ENCODE measurements at places on chromosomes 5 and 9.

GRCh38 chr9:8757881-8758280 lies 958.3 kb upstream of the DMAC1 start:
- no peak for DNase-seq

DNA sequence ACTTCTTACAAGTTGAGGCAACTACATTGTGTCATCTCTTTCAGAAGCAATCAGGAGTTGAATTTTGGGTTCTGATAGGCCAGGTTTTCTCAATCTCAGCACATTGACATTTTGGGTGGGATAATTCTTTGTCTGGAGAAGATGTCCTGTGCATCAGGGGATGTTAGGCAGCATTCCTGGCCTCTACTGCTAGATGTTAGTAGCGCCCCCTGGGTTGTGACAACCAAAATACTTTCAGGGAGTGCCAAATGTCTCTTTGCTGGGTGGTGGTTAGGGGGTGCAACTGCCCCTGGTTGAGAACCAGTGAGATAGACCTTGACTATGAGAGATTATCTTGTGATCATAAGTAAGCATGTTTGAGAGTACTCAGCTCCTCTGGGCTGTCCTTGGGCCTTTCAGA lies 164.3 kb upstream of the KLF9 start:
- no peak for DNase-seq

DNA sequence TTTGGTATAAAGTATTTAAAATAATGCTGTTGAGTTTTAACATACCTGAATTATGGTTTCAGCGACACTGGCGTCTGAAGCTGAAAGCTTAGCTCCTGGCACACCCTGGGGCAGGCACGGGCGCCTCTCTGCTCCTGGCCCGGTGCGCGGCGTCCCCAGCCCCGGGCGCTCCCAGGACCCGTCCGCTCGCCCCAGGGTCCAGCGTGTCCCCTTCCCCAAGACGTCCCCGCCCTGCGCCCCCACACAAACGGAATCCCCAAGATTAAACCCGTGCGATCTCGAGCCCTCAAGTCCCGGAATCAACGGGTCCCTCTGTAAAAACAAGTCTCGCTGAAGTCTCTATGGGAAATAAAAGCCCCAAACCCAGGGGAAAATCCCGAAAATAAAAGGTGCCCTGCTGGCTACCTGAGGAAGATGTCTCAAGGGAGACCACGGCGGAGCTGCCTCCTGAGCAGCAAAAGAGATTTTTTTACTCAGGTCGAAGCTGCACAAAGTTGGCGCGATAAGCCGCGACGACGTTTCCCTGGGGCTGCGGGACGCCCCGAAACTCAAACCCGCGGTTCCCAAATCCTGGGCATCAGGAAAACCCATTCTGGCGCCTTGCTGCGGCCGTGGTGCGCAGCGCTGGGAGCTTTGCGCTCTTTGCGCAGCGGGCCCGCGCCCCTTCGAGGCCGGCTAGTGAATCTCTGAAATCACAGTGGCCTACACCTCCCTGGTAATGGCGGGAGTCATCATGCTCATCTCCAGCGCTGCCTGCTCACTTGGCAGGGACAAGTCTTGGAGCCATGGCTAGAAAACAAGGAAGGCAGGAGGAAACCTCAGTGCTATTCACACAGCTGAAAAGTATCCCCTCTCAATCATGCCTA lies 6.3 kb upstream of the IFNA8 start:
- DNase-seq: no peak

GRCh38 chr9:132235125-132235524 lies 73.3 kb downstream of the NTNG2 start:
- no peak for DNase-seq

- DNase-seq: no peak
These were observed 183.9 kb upstream of the SH3GL2 start for GRCh38 chr9:17394881-17395510.

- DNase-seq: no peak
These were observed 202.8 kb downstream of the AUH start for GRCh38 chr9:91158946-91159345.

GRCh38 chr9:110214586-110215355 lies 6.8 kb upstream of the C9orf152 start:
- no peak for DNase-seq

DNA sequence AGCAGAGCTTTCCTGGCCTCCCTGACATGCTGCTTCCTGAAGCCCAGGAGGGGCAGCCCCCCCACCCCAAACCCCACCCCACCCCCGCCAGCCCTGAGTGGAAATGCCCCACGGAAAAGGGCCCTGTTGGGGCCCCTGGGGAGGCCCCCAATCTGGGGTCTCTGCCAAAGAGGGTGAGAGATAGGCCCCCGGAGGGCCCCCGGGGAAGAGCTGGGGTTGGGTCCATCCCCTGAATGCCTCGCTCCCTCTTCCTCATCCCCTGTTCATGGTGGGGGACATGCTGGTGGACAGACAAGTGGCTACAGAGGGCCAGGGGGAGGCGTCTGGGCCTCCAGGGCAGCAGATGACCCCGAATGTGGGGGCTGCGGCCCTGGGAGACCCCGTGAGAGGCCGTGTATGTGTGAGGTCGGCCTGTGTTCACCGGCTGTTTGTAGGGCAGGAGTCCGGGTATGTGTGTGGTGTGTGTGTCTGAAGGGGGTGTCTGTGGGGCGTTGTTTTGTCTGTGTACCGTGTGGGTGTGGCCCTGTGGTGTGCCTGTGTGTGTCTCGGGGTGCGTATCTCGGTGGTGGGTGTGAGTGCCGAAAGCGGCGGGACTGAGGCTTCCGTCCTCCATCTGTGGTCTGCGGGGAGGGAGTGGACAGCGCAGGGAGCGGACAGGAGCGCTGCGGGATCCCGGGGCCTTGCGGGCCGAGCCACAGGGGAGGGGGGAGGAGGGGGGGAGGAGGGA lies 11.3 kb downstream of the C9orf50 start:
- DNase-seq: no peak

- DNase-seq: no peak
These were observed 62.2 kb upstream of the SPIN1 start for GRCh38 chr9:88326015-88326414.

GRCh38 chr5:95995962-95996489 lies 34.4 kb upstream of the ELL2 start:
- no peak for DNase-seq

DNA sequence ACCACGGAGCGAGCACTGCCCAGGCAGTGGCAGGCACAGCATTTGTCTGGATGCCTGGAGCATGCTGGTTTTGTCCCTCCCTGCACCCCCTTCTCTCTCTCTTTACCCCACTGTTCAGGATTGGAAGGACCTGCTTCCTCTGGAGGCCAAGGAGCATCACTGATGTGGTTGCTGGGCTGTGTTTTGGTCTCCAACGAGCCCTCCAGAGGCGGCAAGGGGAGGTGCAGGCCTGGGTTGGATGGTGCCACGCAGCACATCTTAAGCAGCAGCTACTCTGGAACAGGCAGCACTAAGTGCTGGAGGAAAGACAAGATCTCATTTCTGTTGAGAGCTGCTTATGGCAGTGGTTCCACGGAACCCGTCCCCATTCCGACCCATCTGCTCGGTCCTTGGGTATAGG lies 139.6 kb downstream of the CMYA5 start:
- no peak for DNase-seq

DNA sequence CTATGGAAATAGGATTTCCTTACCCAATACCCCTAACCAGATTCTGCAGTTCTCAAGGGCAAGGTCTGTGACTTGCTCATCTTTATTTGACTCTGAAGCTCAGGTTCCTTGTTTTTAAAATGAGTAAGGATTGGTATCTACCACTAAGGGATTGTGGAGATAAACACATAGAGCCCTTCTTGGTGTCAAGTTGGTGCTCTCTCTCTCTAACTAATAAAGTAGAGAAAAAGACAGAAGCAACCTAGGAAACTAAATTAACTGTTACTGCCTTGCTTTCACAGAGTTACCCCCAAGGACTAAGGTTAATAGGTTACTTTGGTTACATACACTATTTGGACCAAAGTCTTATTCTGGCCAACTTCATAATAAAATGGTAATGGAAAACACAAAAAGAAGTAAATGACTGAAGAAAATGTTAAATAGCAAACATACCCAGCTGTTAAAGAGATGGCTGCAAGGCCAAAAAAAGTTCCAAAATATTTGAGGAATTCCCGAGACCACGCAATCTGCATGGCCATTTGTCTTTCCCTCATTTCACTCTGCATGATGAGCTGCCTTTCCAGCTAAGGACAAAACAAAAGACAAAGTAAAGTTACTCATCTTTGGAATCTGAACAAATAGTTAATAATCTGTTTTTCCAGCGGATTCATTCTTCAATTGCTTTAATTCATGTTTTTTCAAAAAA lies 21.8 kb upstream of the RLN1 start:
- no peak for DNase-seq

DNA sequence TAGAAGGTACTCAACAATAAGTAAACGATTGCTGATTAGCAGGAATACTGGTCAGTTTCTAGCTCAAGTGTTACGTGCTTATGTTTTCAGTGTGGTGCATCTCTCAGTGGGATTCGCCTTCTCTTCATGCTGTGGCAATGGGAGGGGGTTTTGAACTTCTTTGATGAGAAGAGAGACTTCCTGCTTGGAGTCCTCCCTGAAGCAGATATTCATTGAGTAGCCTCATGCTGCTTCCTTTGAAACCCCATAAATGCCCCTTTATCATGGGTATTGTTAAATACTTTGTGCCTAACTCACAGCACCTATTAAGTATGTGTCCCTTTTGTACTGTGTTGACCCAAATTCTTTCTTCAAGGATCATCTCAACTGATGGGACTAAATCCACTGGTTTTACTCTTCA lies 116.5 kb downstream of the DOCK8 start:
- no peak for DNase-seq

GRCh38 chr5:126998895-126999570 lies 31.3 kb downstream of the MARCHF3 start:
- no peak for DNase-seq

GRCh38 chr9:87667164-87667738 lies 58.7 kb upstream of the CTSL start:
- no peak for DNase-seq

DNA sequence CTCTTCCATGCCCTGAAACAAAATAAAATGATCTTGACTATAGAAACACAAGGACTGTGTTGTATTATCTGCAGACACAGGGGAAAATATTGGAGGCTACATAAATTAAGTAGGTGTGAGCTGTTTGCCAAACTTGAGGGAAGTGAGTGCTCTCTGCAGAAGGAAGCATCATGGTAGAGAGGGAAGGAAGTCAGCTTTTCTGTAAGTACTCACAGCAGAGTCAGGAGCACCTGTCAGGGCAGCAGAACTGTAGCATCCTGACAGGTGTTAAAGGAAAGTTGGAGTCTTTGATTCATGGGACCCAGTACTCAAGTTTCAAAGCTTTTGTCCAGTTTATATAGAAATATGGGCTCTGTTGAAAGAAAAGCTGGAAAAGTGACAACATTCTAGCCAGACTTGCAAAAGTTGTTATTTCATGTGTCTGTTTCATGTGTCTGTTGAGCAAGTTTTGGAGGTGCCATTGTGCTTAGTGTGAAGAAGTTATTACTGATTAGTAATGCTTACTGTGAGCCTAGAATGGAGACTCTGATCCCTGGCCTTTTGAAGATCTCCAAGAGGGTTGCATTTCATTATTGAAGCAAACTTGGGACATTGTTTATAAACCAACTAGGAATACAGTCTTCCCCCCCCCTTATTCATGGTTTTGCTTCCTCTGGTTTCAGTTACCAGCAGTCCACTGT lies 194.7 kb downstream of the SPATA31D1 start:
- no peak for DNase-seq

- no peak for DNase-seq
These were observed 28.3 kb upstream of the CER1 start for GRCh38 chr9:14750821-14751220.

- DNase-seq: no peak
These were observed 252.5 kb downstream of the TLE4 start for GRCh38 chr9:79824265-79824664.

GRCh38 chr5:97019435-97020117 lies 83.7 kb downstream of the LNPEP start:
- DNase-seq: no peak

GRCh38 chr5:62309107-62309506 lies 3.1 kb downstream of the KIF2A start:
- no peak for DNase-seq

- DNase-seq: no peak
These were observed 278.1 kb upstream of the DAB2 start for GRCh38 chr5:39702928-39703327.

DNA sequence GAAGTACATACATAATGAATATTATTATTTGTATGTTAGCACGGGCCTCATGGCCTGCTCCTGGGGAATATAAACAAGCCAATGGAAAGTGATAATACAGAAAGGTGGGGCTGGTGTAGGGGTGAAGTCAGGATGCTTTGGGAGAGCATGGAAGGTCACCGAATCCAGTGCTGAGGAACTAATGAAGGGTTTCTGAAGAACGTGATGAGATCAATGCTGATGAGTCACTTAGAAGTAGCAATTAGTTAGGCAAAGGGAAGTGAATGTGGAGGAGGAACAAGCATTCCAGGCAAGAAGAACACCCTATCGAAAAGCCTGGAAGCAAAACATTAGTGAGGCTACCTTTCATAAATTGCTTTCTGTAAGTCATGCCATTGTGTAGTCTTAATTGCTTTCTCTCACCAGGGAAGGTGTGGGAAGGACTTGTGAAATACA lies 2.1 kb downstream of the ANXA1 start:
- no peak for DNase-seq

- no peak for DNase-seq
These were observed 11.1 kb downstream of the FCN2 start for GRCh38 chr9:134891713-134892112.

DNA sequence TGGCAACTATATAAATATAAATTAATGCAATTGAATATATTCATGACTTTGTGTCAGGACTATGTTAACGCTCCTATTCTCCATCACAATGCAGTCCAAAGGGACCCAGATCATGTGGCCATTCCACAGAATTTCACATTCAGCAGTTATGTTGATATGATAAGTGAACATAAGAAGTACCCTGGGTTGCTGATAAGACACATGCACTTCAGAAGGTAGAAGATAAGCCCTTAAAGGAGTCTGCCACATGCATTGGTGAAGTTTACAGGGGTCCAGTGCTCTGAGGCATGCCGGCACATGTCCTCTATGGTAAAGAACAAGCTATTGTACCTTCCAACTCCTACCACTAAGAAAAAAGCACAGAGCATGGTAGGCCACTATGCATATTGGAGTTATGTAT lies 76.4 kb downstream of the PHAX start:
- no peak for DNase-seq
